ENCODE measurements at places on chromosomes 5 and 9.

- DNase-seq = no peak
Observed at GRCh38 chr9:37426846-37427245, 4.3 kb downstream of the GRHPR start.

GRCh38 chr9:131724683-131725082, 15.2 kb downstream of the RAPGEF1 start:
- no peak for DNase-seq

DNA sequence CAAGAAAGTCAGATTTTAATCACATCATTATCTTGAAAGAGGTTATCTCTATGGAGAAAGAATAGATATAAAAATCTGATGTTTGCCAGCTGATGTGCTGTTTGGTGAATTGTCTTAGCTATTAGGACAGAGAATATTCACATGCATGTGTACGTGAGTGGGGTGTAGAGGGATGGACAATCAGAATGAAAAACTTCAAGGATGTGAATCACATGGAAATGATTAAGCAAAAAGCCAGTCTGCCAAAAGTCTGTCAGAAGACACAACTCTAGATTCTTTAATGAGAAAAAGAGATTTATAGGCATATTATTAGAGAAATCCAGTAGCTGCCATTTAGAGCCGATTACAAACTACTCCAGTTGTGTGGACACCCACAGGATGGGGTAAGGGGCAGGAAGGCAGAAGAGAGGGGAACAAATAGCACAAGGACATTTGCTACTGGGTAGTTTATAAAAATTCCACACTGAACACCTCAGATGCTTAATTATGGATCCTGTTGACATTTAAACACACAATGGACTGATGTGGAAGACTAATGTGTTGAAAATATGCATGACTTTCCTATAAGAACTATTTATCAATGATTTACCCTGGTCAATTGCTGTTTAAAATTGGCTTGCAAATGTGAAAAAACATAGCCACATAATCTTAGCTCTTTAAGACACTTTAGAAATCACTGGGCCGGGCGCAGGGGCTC, 127.4 kb downstream of the PTTG1 start:
- no peak for DNase-seq

GRCh38 chr9:130143958-130144366, 28.2 kb upstream of the NCS1 start:
- no peak for DNase-seq

DNA sequence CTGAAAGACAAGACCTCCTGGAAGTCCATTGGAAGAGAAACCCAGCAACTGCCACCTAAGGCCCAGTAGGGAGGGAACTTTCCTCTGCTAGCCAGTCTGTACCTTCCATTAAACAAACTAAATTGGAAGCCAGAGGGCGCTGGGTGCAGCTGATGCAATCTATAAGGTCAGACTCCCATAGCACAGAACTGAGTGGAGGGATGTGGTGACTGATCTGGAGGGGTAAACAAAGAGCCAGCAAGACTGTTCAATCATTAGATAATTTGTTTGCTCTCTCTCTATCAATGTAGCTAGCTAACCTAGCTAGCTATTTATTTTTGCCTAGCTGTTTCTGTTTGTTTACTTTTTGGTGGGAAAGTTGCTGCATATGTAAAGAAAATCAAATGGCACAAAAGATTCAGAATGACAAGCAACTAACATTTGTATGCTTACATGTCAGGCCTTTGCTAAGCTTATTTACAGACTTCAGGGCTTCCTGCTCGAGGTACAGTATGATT, 291.8 kb upstream of the DAB2 start:
- DNase-seq = peak; percentile 33

DNA sequence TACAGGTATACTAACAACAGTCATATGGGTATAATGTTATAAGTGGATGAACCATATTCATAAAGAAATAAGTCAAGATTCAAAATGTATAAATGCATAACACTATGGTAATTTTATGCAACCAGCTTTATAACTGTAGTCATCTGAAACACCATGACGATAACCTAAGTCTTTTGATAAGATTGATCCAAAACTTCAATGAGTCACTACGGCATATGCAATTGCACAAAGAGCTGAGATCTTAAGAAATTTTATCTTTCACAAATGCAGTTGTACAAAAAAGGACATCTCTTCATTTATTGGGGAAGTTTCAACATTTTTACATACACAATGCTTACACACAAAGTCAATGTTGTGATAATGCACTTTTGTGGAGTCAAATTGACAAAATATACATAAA, 20.3 kb downstream of the FAM81B start:
- DNase-seq = no peak

GRCh38 chr5:107263387-107264018, 407.2 kb downstream of the EFNA5 start:
- DNase-seq = no peak

DNA sequence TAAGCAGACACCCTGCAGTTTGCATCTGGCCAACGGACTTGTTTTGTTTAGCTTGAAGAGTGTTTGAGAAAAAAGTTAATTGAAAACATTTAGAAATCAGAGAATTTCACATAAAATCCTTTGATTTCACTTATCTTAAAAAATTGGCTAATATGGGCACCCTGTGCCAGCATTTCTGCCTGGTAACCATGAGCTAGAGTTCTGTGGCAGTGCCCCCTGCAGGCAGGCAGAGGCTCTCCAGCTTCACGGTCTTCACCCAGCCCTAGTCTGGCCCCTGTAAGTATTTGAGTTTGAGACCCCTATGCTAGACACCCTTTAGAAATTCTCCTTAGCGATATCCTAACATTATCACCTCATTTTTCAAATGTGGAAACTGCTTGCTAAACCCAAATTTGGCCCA, 18.8 kb upstream of the FANCC start:
- no peak for DNase-seq

DNA sequence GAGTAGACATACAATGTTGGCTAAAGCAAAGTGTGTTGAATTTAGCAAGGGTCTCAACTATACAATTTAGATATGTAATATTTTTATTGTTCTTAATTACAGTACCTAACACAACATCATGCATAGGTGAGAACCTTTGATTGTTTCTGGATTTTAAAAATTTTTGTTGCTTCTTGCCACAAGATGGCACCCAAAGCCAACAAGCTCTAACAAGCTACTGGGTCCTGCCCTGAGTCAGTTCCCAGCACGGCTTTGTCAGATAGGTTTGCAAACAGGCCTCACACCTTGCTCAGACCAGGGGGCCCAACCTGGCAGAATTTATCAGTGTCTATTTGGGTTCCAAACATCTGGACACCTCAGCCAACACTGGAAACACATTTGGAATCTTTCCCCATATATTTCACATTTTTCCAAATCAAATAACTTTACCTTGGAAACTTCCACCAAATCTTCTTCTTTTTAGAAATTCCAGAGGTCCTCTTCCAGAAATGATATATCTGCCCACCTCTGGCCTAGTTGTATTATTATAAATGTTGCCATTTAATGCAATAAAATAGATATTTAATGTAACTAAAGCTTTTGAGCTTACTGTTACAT, 49.5 kb upstream of the EGFLAM start:
- peak; percentile 4 for DNase-seq

DNA sequence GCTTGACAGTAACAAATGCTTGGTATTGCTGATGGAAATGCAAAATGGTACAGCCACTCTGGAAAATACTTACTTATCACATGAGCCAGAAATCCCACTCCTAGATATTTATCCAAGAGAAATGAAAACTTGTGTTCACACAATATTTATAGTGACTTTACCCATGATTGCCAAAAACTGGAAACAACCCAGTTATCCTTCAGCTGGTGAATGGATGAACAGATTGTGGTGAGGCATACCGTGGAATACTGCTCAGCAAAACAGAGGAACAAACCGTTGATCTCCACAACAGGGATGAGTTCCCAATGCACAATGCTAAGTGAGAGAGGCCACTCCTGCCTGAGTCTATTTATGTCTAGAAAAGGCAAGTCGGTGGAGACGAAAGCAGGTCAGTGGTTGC, 40.5 kb upstream of the LRRC14B start:
- no peak for DNase-seq

GRCh38 chr5:7754997-7755596, 95.8 kb downstream of the CFAP90 start:
- no peak for DNase-seq

GRCh38 chr5:138077064-138077696, 6.7 kb upstream of the WNT8A start:
- DNase-seq = peak; percentile 9

GRCh38 chr5:172870291-172870714, 36.3 kb downstream of the ERGIC1 start:
- DNase-seq = peak; percentile 91

GRCh38 chr9:129826344-129826743, 2.4 kb upstream of the TOR1A start:
- no peak for DNase-seq

- no peak for DNase-seq
Observed at GRCh38 chr9:87805259-87805658, 77.4 kb upstream of the SPATA31E1 start.

- no peak for DNase-seq
Observed at GRCh38 chr5:159459132-159459627, 128.9 kb upstream of the IL12B start.

DNA sequence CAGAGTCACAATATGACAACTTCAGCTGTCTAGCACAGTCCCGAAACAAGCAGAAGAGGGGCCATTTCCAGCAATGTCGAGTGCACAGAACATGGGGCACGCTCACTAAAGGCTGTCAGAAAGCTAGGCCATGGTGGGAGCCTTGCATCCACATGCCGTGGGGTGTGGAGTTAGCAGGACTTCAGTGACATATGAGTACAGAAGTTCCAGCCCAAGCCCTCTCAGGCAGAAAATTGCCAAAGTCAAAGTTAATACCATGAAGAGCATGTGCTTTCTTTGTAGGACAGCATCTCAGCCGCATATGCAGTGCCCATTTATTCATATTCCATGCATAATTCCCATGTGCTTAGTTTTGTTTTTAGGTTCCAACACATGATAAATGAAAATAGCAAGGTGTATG, 26.7 kb downstream of the ECM2 start:
- no peak for DNase-seq

- no peak for DNase-seq
Observed at GRCh38 chr9:117453737-117454136, 38.9 kb upstream of the ASTN2 start.

GRCh38 chr5:58262226-58262625, 197.7 kb downstream of the PLK2 start:
- no peak for DNase-seq

DNA sequence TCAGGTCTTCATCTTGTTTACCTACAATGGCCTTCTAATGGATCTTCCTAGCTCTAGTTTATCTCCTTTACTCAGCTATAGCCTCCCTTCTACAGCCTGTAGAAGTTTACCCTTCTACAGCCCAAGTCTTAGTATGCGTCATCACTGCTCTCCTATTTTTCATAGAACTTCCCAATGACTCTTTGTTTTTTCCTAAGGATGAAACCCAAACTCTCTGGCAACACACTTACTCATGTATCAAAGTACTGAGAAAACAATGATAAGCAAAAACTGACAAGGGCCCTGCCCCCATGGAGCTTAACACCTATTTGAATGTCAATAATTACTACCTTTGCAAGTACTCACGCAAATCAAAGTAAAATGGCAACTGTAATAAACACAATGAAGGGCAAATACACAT, 33.7 kb downstream of the LEAP2 start:
- DNase-seq = no peak

DNA sequence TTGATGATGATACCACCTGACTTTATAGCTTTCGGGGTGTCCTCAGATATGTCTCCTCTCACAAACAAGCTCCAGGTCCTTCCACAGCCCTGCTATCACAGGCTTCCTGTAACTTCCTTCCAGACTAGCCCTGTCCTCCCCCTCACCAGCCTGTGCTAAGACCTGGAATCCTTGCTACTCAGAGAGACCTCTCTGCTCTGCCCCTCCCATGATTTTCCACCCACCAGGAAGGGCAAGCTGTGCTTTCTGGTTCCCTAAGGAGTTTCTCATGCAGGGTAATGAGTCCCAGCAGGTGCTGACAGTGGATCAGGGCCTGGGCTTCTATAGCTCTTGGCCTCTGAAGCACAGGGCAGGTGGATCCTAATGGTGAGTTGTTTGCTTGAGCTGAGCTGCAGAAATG, 86.9 kb downstream of the AOPEP start:
- no peak for DNase-seq

DNA sequence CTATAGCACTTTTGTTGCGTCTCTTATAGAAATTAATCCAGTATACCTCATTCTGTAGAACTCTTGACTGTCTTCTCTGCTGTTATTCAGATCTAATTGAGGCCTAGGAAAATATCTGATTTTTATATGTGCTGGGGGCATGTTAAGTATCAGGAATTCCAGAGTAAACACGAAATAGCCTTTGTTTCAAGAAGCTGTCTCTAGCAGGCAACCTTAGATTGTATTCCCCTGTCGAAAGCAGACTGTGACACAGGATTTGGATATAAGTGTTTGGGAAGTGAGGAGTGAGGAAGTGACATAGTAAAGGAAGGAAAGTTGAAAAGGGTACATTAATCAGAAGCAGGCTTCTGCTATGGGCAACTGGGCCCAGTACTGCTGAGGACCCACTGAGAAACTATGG, 72.1 kb upstream of the RASA1 start:
- no peak for DNase-seq

DNA sequence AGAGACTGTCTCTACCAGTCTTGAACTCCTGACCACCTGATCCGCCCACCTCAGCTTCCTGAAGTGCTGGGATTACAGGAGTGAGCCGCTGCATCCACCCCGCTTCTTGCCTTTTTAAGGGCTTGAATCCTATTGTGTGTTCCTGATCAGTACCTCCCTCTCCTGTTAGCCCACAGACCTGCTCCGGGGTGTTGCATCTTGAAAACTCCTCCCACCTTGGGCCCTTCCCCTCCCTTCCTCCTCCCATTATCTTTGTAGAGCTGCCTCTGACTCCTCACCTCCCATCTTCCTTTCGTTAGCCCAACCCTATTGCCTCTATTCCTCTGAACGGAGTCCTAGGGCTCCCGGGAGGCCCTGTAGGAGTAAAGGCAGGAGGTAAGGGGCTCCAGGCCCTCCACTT, 48.5 kb upstream of the NEK6 start:
- no peak for DNase-seq

- DNase-seq = no peak
Observed at GRCh38 chr5:80667384-80667783, 12.6 kb upstream of the DHFR start.

GRCh38 chr9:19223724-19224123, 6.8 kb upstream of the DENND4C start:
- DNase-seq = no peak

GRCh38 chr9:131807144-131807983, 67.5 kb upstream of the RAPGEF1 start:
- no peak for DNase-seq

DNA sequence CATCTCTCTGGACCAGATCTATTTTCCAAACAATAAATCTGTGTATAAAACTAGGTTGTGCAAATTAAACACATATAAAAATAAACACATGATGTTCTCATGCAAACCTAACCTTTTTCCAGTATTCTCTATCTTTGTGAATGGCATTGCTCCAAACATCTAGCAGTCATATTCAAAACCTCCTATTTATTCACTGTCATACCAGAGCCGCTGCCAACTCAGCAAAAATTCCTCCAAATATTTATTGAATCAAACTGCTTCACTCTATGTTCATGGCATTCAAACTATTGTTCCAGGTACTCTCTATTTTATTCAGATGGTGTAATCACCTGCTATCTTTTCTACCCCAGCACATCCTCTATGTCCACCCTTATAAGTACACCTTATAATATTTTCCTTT, 652.1 kb upstream of the RIOK2 start:
- DNase-seq = no peak

GRCh38 chr5:145539201-145539600, 295.9 kb downstream of the PRELID2 start:
- no peak for DNase-seq
